ENCODE measurements at places on chromosomes 2 and 18. TPM values are rescaled to one million over a fixed set of nuclear protein-coding genes. Genes with fewer than 3 reads are reported as not detected.

The CD207 gene
- total RNA-seq = not detected

The RAX gene
- total RNA-seq = not detected

The SP100 gene
- total RNA-seq = 152 TPM

The GALNT14 gene
- total RNA-seq = 0.16 TPM

The RNF144A gene
- total RNA-seq = 11.6 TPM

The LMAN2L gene
- total RNA-seq = 24.3 TPM

DNA sequence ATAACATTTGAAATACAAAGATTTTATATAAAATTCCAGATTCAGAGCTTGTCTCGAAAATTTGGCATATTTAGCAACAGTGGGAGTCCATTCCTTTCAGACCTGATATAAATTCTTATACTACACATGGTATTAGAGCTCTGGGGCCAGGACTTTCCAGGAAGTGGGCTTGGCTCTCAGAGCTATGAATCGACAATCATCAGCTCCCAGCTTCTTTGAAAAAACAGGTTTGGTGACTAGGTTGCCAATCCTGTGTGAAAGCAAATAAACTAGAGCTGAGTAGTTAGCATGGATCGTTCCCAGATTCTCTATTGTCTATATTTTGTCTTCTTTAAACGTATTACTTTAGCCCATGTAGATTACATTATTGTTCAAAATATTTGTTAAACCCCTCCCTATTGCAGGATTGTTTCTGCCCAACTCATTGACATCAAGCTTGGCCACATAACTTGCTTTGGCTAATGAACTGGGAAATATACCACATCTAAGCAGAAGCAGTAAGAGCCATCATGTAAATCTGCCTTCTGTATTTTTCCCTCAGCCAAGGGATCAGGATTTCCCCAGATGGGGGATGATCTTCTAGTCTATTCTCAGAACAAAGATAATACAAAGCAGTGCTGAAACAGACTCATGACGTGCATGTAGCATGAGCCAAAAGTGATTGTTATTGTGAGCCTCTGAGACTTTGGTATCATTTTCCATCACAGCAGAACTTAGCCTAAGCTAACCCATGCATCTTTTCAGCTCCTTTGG, 105.4 kb downstream of the KCNH7 start:
- no peaks in the 10 kb centered on the region for H3K4me1 ChIP-seq
- H3K27me3 ChIP-seq = no peaks in the 10 kb centered on the region
- no peak overlapping the region for H3K4me3 ChIP-seq
- no peaks in the 10 kb centered on the region for H3K36me3 ChIP-seq

- no peaks in the 10 kb centered on the region for H3K27me3 ChIP-seq
- no peak overlapping the region for H3K27ac ChIP-seq
- no peak for DNase-seq
- no peaks in the 10 kb centered on the region for H3K36me3 ChIP-seq
Observed at GRCh38 chr18:2192562-2192961, 378.7 kb downstream of the METTL4 start.

- H3K27ac ChIP-seq = no peak overlapping the region
- H3K36me3 ChIP-seq = no peaks in the 10 kb centered on the region
- no peak for DNase-seq
- peak overlapping the region; percentile 6 for H3K4me3 ChIP-seq
- H3K4me1 ChIP-seq = no peaks in the 10 kb centered on the region
- H3K27me3 ChIP-seq = no peaks in the 10 kb centered on the region
Observed at GRCh38 chr2:59019566-59020159, 778.5 kb upstream of the FANCL start.

- no peaks in the 10 kb centered on the region for H3K27me3 ChIP-seq
- H3K4me1 ChIP-seq = no peaks in the 10 kb centered on the region
- no peak overlapping the region for H3K27ac ChIP-seq
- H3K4me3 ChIP-seq = no peak overlapping the region
- DNase-seq = no peak
Observed at GRCh38 chr2:39738936-39739335, 40.1 kb downstream of the THUMPD2 start.

- no peaks in the 10 kb centered on the region for H3K27me3 ChIP-seq
- no peak overlapping the region for H3K4me3 ChIP-seq
- DNase-seq = no peak
- H3K36me3 ChIP-seq = no peaks in the 10 kb centered on the region
Observed at GRCh38 chr2:6301426-6301825, 564.3 kb downstream of the CMPK2 start.

DNA sequence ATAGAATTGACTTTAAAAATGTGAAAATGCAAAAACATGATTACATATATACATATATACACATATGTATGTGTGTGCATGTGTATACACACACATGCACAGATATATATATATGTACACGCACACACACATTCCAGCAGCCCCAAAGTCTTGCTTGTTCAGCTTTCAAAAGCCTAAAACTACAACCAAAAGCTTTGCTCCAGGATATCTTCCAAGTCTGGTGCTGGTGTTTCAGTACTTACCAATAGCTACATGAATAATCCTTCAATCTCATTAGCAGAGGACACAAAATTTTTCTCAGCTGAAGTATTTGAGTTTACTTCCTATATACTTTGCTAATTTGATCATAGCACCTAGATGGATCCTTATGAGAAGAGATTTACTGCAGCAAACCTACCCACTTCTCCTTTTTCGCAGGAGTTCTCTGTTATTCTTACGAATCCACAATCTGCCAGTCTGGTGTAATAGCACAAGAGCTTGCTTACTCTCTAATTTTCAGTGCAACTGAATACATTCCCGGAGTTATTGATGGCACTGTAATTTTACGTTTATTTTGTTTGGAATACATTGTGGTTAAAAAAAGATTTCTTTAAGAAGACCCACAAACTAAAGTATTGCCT, 553.3 kb downstream of the ARHGAP15 start:
- DNase-seq = no peak
- no peaks in the 10 kb centered on the region for H3K27me3 ChIP-seq
- no peaks in the 10 kb centered on the region for H3K36me3 ChIP-seq
- H3K4me3 ChIP-seq = no peak overlapping the region
- no peak overlapping the region for H3K27ac ChIP-seq

GRCh38 chr18:59239642-59240041, 19.7 kb downstream of the GRP start:
- no peak overlapping the region for H3K27ac ChIP-seq
- no peaks in the 10 kb centered on the region for H3K27me3 ChIP-seq
- H3K4me1 ChIP-seq = no peaks in the 10 kb centered on the region
- DNase-seq = no peak
- H3K36me3 ChIP-seq = no peaks in the 10 kb centered on the region

DNA sequence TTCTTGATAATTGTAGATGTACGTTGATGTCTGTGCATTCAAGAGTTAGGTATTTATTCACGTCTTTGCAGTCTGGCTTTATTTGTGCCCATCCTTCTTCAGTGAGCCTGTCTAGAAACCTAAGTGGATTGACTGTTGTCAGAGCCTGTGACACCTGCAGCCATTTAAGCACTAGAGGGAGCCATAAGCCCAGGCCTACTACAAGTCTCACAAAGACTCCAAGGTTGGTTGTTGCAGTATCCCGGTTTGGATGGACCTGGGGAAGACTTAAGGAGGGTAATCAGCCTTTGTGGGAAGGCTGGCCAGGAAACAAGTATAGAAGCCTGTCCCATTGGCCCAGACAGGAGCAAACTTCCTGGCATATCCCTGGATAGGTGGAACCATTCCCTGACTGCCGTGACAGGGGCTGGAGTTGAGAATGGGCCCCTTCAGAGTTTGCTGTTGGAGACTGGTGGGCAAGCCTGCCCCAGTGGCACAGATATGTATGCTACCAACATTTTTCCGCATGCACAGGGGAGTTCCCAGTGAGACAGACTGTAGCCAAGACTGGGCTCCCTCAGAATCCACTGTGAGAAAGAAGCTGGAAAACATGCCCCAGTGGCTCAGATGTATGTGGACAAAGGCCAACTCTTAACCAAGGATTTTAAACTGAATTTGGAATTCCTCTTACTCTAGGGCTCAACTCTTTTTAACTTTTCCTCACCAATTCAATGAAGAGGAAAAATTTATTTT, 9.3 kb upstream of the LRRC30 start:
- no peak overlapping the region for H3K27ac ChIP-seq
- no peak overlapping the region for H3K4me3 ChIP-seq
- no peak for DNase-seq
- no peaks in the 10 kb centered on the region for H3K36me3 ChIP-seq
- H3K4me1 ChIP-seq = no peaks in the 10 kb centered on the region
- no peaks in the 10 kb centered on the region for H3K27me3 ChIP-seq

DNA sequence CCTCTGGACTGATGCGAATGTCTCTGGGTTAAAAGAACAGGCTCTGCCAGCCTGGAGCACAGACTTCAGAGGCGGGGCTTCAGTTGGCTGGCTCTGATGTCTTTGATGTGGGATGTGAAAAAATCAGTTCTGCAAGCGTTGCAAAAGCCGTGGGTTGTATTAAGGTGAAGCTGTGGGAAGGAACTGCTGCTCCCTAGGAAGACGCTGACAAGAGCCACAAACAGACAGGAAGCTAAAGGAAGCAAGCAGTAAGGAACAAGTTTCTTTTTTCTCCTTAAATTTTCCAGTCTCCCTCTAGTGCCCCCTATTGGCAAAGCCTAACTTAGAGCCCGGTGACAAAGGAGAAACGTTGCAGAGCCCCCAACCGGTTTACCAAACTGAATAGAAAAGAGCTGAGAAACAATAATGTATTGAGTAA, 239.0 kb downstream of the CCDC178 start:
- no peaks in the 10 kb centered on the region for H3K36me3 ChIP-seq
- no peak for DNase-seq
- H3K4me1 ChIP-seq = no peaks in the 10 kb centered on the region

DNA sequence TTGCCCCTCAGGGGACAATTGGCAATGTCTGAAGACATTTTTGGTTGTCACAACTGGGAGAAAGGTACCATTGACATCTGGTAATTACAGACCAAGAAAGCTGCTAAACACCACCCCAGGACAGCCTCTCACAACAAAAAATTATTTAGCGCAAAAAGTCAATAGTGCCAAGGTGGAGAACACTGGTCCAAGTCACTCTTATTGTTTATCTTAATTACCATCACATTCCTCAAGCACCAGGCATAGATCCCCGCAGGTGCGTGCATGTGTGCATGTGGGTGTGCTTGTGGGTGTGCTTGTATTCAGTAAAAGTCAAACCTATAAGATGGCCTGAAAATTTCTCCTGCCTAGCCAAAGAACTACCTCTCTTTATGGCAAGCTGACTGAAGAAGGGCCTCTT, 74.9 kb upstream of the WDR75 start:
- H3K4me3 ChIP-seq = no peak overlapping the region
- H3K27ac ChIP-seq = no peak overlapping the region
- H3K27me3 ChIP-seq = no peaks in the 10 kb centered on the region

DNA sequence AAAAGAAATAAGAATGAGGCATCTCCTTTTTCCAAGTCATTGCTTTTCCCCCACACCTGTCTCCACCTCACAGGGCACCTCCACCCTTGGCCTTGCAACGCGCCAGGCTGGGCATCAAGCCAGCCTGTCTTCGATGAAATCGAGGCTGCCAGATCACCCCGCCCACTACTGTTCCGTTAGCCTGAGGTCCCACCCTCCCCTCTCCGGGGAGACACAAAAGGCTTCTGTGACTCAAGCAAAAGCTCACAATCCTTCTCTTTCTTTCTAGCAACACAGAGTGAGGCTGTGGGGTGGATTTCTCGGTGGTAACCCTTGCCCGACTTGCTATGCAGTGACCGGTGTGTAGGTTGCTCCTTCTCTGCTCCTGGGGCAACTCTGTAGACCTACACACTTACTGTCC, 9.9 kb downstream of the TNP1 start:
- DNase-seq = peak; percentile 72
- H3K4me3 ChIP-seq = no peak overlapping the region
- H3K36me3 ChIP-seq = no peaks in the 10 kb centered on the region
- H3K27me3 ChIP-seq = no peaks in the 10 kb centered on the region

DNA sequence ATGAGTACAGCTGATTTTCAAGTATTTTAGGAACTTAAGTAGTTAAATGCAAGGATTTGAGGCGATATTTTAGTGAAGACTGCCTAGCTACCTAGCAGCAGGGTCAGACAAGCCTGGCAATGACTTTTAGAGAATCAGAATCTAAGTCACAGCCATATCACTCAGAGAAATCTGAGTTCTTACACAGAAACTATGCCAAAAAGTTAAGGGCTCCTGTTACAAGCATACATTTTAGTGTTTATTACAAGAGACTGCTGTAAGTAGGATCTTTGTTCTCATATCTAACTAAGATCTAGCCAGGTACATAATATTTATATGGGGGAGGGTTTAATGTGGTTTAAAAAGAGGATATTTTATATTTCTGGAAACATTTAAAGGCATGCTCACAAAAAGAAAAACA, 37.5 kb downstream of the MAP4K3 start:
- H3K27ac ChIP-seq = no peak overlapping the region
- no peaks in the 10 kb centered on the region for H3K27me3 ChIP-seq
- no peaks in the 10 kb centered on the region for H3K36me3 ChIP-seq

DNA sequence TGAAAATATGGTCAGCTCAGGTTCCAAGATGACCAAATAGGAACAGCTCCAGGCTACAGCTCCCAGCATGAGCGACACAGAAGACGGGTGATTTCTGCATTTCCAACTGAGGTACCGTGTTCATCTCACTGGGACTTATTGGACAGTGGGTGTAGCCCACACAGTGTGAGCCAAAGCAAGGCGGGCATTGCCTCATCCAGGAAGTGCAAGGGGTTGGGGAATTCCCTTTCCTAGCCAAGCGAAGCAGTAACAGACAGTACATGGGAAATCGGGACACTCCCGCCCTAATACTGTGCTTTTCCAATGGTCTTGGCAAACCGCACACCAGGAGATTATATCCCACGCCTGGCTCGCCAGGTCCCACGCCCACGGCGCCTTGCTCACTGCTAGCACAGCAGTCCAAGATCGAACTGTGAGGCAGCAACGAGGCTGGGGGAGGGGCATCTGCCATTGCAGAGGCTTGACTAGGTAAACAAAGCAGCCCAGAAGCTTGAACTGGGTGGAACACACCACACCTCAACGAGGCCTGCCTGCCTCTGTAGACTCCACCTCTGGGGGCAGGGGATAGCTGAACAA, 57.5 kb downstream of the WDPCP start:
- no peak for DNase-seq
- H3K4me3 ChIP-seq = no peak overlapping the region
- H3K27me3 ChIP-seq = no peaks in the 10 kb centered on the region
- H3K4me1 ChIP-seq = no peaks in the 10 kb centered on the region

DNA sequence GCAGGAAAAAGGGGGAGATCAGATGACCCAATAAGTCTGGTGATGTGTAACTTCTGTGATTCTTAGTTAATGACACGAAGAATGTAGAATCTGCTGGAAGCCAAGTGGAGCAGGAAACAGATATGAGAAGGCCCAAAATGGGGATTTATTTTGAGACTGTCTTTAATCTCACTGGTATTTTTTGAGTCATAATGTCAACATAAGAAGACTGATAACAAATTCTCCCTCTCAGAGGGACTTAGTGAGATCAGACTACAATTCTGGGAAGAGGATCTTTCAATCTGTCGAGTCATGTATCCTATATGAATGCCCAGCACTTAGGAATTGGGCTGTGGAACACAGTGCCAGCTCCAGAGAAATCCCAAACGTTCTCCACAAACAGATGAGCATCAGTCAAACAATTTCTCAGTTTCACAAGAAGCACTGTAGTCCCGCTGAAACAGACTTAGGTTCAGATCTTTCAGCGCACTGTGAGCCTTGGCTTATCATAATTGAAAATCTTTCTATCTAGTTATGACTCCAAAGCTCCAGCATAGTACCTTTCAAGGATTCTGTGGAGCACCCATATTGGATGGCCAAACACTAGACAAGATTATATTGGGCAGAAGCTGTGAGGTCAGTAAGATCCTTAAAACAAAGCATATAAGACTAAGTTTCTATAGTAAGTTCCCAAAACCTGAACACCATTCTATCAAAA, 738.2 kb downstream of the LRP1B start:
- DNase-seq = no peak
- H3K27me3 ChIP-seq = no peaks in the 10 kb centered on the region
- no peaks in the 10 kb centered on the region for H3K4me1 ChIP-seq
- H3K27ac ChIP-seq = no peak overlapping the region
- no peaks in the 10 kb centered on the region for H3K36me3 ChIP-seq

GRCh38 chr2:233329489-233330135, 22.0 kb downstream of the SAG start:
- H3K4me3 ChIP-seq = no peak overlapping the region
- no peak for DNase-seq
- no peak overlapping the region for H3K27ac ChIP-seq
